Ammon's horn (tissue), 1 donor: ENCODE measurements at places on chromosomes 7 and 10.

GRCh38 chr7:55554038-55554437 lies 18.3 kb downstream of the VOPP1 start:
- no peak for DNase-seq

DNA sequence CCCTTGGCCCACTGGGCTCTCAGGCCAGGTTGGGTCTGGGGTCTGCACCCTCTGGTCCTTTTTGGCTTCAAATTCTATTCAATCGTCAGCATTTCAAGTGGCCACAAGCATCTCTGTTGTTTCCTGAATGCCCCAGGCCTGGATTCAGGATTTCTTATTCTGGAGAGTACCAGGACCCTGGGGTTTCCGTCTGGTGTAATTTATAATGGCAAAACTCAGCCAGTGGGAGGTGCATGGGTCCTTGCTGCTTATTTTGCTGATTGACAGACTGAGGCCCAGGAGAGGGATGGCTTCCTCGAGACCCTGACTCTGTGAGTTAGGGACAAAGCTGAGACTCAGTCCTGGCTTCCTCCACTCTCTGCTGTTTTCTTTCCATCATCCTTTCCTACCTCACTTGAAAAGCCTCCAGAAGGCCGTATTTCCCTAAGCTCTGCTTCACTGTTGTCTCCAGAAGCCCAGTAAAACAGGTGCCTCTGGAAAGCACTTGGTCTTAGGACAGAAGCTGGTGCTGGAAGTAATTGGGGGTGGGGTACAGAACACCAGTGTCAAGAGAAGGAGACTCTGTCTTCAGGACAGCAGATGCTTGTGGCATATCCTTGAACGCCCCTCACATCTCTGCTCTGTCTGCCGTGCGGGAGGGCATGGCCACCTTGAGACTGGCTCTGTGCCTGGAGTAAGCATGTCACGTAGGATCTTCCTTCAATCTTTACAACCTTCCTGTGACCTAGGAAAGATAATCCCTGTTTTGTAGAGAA lies 39.4 kb upstream of the SH2D4B start:
- no peak for DNase-seq

DNA sequence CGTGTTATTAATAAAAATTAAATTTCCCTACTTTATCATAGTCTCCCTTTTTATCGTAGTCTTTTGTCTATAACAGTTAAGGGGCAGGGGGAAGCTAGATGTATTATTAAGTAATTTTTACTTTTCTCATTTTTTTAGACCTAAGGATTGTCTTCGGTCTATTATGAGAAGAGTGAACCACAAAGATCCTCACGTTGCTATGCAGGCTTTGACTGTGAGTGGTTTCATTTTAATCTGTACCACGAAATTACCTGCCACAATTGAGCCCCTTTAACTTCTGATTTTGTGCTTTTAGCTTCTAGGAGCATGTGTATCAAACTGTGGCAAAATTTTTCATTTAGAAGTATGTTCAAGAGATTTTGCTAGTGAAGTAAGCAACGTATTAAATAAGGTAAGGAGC lies 40.6 kb downstream of the STAM start:
- DNase-seq = no peak

DNA sequence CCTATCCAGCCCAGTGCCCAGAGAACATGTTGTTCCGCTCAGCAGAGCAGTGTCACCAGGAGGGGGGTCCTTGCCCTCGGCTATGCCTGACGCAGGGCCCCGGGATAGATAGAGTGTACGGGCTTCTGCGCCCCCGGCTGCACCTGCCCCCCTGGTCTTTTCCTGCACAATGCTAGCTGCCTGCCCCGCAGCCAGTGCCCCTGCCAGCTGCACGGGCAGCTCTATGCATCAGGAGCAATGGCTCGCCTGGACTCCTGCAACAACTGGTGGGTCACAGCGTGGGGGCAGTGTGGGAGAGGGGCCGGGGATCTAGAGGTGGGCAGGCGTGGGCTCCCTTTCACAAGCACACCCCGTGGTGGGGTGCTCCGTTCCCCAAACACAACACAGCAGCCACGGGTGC lies 31.4 kb upstream of the ZNF862 start:
- DNase-seq = no peak

DNA sequence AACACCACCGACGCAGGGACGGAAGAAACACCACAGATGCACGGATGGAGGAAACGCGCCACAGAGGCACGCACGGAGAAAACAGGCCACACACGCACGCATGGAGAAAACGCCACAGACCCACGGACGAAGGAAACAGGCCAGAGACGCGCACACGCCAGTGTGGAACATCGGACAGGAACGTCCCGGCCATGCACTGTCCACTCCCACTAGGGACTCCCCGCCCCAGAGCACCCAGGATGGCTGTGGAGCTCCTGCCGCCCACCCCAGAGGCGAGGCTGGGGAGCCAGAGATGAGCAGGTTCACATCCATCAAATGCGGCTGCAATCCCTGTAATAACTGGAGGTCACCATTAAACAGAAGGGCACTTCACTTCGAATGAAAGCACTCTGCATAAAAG lies 17.3 kb downstream of the DIP2C start:
- no peak for DNase-seq

DNA sequence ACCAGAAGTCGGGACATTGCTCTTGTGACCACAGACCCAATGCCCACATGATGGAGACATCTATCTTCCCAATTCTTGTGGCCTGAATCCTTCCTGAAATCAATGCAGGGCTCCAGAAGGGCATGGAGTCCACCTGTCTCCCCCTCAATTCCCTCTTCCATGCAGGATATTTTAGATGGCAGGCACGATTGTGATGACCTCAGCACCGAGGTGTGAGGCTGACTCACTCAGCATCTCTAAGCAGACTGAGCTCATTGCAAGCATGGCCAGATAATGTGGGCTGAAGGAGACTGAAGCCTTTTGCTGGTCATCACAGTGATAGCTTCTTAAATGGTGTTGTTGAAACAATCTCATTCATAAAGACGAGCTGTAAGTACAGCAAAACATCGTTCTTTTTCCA lies 374.9 kb upstream of the PODXL start:
- no peak for DNase-seq

- no peak for DNase-seq
Observed at GRCh38 chr7:4727914-4728705, 46.0 kb downstream of the FOXK1 start.

GRCh38 chr7:38428041-38428440 lies 154.6 kb upstream of the TARP start:
- DNase-seq = peak; percentile 26

GRCh38 chr10:110989016-110989415 lies 69.6 kb downstream of the SHOC2 start:
- no peak for DNase-seq

GRCh38 chr10:31090894-31091607 lies 59.4 kb upstream of the ZNF438 start:
- DNase-seq = no peak

DNA sequence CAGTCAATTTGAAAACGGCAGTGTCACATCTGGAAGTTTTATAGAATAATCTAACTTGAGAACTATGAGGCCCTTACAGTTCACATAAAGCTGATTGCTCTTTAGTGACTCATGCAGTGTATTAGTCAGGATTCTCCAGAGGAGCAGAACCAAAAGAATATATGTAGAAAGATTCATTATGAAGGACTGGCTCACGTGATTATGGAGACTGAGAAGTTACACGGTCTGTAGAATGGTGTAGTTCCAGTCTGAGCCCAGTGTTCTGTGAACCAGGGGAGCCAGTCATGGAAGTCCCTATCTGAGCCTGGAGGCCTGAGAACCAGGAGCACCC lies 21.5 kb downstream of the RBM33 start:
- no peak for DNase-seq

GRCh38 chr7:30545791-30546555 lies 41.3 kb upstream of the GGCT start:
- DNase-seq = no peak

DNA sequence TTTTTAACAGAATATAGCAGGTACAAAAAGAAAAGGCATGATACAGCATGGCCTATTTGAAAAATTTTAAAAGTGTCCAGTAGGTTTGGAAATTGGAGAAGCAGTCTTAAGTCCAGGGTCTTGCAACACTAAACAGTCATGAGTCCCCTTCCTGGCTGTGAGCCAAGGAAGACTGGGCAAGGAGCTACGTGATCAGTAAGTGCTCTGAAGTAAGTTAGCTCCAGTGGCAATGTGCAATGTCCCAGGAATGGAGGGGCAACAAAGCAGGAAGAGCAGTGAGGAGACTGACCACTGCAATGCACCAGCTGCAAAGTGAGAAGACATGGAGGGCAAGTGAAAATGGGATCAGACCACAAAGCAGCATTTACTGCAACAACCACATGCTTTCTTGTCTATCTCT lies 72.9 kb upstream of the GRID1 start:
- peak; percentile 70 for DNase-seq

DNA sequence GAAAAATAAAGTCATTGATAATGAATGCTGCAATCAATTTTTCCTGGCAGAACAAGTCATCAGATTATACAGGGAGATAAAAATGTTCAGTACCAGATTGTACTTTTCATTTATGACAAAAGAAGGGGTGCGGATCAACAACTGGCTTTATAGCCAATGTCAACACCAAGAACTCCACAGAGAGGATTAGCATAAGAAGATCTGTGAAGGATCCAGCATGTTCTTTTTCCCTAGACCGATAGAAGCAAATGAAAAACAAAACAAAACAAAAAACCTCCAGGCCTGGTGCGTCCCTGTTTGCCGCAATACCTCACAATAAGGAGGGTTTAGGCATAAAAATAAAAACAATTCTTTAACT lies 34.7 kb upstream of the PRKAR2B start:
- DNase-seq = no peak

- no peak for DNase-seq
Observed at GRCh38 chr7:150947241-150947745, 30.8 kb downstream of the KCNH2 start.

- DNase-seq = no peak
Observed at GRCh38 chr7:121525155-121525819, 129.2 kb upstream of the FAM3C start.

GRCh38 chr10:13023754-13024153 lies 22.2 kb upstream of the CCDC3 start:
- DNase-seq = no peak

DNA sequence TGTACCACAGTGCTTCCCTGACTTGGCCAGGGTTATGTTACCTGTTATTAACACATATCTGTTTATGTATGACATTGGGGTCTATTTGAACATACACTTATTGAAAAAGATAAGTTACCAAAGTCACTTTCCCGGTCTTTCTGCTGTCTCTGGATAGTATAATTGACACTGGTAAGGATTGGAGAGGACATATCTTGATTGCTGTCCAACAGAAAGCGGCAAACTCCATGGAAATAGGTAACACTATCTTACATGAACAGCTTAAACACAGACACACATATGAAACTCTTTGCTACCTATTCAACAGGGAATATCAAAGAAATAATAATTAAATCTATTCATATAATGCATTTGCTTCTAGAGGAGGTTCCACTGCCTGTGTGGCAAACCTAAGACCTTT lies 282.5 kb upstream of the AOAH start:
- no peak for DNase-seq

DNA sequence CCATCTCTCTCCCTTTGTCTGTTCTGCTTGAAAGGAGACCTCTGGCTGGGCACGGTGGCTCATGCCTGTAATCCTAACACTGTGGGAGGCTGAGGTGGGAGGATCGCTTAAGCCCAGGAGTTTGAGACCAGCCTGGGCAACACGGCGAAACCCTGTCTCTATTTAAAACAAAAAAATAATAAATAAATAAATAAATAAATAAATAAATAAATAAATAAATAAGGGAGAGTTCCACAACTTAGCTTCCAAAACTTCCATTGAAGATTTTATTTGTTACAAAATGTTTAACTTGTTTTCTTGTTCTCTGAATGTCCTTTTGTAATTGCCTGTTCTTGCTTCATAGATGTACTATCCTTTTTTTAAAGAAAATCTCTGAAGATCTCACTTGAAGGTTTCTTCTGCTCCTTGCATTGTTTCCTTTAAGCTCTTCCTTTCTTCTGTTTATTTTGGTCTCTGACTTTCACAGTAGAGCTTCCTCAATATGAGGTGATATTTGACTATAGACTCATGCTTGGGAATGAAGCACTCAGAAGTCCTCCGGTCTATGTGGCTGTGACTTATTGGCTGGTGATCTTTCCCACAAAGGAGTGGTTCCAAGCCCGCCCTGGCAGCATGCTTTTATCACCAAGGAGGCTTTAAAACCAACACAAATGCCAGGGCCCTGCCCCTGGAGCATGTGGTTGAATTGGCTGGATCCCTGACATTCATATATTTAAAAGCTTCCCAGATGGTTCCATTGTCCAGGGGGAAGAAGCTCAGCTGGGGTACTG lies 18.1 kb upstream of the NPTX2 start:
- no peak for DNase-seq

- DNase-seq = no peak
Observed at GRCh38 chr10:92045641-92046106, 122.1 kb downstream of the BTAF1 start.

- peak; percentile 90 for DNase-seq
Observed at GRCh38 chr7:45086331-45087065, 2.3 kb downstream of the NACAD start.

DNA sequence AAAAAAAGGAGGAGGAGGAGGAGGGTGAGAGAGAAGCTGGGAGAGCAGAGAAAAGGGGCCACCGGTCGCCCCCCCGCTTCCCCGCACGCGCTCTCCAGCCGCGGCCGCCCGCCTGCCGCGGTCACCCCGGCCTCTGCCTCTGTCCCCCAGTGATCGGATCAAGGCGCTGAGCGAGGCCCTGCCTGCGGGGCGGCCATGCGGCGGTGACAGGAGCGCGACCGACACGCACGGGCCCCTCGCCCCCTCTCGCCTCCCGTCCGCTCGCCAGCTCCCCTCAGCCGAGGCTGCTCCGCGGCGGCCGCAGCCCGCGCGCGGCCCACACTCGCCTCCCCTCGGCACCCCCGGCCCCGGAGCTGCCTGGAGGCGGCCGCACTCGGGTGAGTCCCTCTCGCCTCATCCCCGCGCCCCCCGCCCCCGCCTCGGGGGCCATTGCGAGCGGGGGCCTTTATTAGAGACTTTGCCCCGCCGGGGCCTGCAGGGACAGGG lies at the start of gene GTF2I:
GTF2I (plus strand) TSS at position 27 of the 486 bp plus-strand sequence. CDS start 31,411 bp downstream, outside the sequence.
- DNase-seq = no peak

DNA sequence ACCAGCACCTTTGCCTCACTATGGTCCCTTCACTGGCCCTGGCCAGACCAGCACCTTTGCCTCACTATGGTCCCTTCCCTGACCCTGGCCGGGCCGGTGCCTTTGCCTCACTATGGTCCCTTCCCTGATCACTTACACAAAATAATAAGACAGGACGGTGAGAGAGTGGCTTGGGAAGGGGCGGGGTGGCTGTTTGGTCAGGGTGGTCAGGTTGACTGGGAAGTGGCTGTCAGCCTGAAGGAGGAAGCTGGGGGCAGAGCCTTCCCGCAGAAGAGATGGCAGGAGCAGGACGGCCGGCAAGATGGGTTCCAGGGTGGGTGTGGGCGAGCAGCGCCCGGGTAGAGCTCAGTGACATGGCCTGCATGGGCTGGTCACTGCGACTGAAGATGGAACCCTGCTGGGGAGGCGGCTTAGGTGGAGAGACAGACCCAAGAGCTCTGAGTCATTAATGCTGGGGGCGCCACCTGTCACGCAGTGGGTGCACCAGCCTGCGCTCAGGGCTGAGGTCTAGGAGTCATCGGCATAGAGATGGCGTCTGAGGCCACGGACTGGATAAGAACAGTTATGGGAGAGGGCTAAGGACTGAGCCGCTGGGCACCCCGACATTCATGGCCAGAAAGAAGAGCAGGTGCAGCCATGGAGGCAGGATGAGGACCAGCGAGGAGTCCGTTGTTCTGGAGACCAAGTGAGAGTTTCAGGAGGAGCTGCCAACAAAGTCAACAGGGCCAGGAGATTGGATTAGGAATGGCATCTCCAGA lies 91.8 kb downstream of the CHST15 start:
- DNase-seq = peak; percentile 2

- no peak for DNase-seq
Observed at GRCh38 chr10:58919927-58920654, 256.4 kb upstream of the PHYHIPL start.
